ENCODE measurements at places on chromosomes 2 and 18. TPM values are rescaled to one million over a fixed set of nuclear protein-coding genes. Genes with fewer than 3 reads are reported as not detected.

The GMPPA gene
- total RNA-seq = 39.4 TPM

The SIGLEC15 gene
- total RNA-seq = not detected

The HAAO gene
- 0.65 TPM for total RNA-seq

The CNTNAP5 gene
- total RNA-seq = not detected

The CNDP1 gene
- not detected for total RNA-seq

The KIF5C gene
- 29.1 TPM for total RNA-seq

The FABP1 gene
- total RNA-seq = not detected

The CTLA4 gene
- 132 TPM for total RNA-seq

The ESPNL gene
- total RNA-seq = 0.19 TPM

The DCDC2C gene
- total RNA-seq = not detected

The NHEJ1 gene
- total RNA-seq = 21.1 TPM

The DAPL1 gene
- not detected for total RNA-seq

The CACNB4 gene
- 0.56 TPM for total RNA-seq

The SLC4A1AP gene
- 32.3 TPM for total RNA-seq

The EIF2B4 gene
- total RNA-seq = 30.0 TPM

The UGT1A10 gene
- total RNA-seq = not detected

The TNFAIP6 gene
- not detected for total RNA-seq

The INHA gene
- total RNA-seq = not detected

The DNAJC5G gene
- total RNA-seq = 0.31 TPM

The TRIM43 gene
- total RNA-seq = not detected

The CNGA3 gene
- not detected for total RNA-seq

The SPATA3 gene
- total RNA-seq = 1.9 TPM

The BMP10 gene
- not detected for total RNA-seq

The RPRM gene
- total RNA-seq = not detected

The HOXD12 gene
- not detected for total RNA-seq

The REG3G gene
- total RNA-seq = not detected

The MRPL33 gene
- 68.1 TPM for total RNA-seq

The TUBA3D gene
- not detected for total RNA-seq

The SERPINB13 gene
- not detected for total RNA-seq

The UGT1A4 gene
- not detected for total RNA-seq

The HDAC4 gene
- 49.8 TPM for total RNA-seq

The LPIN1 gene
- 45.4 TPM for total RNA-seq

The GPR39 gene
- not detected for total RNA-seq

The CCDC74A gene
- total RNA-seq = 4.3 TPM

The MC5R gene
- total RNA-seq = not detected

The BOLL gene
- total RNA-seq = not detected

The PTRHD1 gene
- 29.3 TPM for total RNA-seq

The MMADHC gene
- total RNA-seq = 128 TPM

The RAD51AP2 gene
- not detected for total RNA-seq

The CNOT9 gene
- 80.8 TPM for total RNA-seq

The CROCC2 gene
- not detected for total RNA-seq

The CENPO gene
- 44.1 TPM for total RNA-seq
